ENCODE measurements at places on chromosomes 13 and 19. TPM values are rescaled to one million over a fixed set of nuclear protein-coding genes. Genes with fewer than 3 reads are reported as not detected.
A peak's percentile ranks its signal among the peaks of the same experiment; 100 is the strongest.

Gene GAPDHS
- not detected for total RNA-seq

Gene MFSD12
- 98.4 TPM for total RNA-seq

Gene ADGRE2
- 1.6 TPM for total RNA-seq

Gene CACNG7
- total RNA-seq, result not detected

Gene CCDC70
- not detected for total RNA-seq

Gene SULT2A1
- not detected for total RNA-seq

Gene CFAP97D2
- total RNA-seq, result not detected

Gene LILRB3
- not detected for total RNA-seq

Gene SPRED3
- total RNA-seq, result 4.6 TPM

- no peak overlapping the region for H3K27ac ChIP-seq
- peaks cover 8% of the 10 kb centered on the region for H3K4me1 ChIP-seq
- DNase-seq, result no peak
- peaks cover 21% of the 10 kb centered on the region for H3K27me3 ChIP-seq
- no peaks in the 10 kb centered on the region for H3K36me3 ChIP-seq
Observed at GRCh38 chr19:17778968-17779929, 15.7 kb upstream of the B3GNT3 start.

DNA sequence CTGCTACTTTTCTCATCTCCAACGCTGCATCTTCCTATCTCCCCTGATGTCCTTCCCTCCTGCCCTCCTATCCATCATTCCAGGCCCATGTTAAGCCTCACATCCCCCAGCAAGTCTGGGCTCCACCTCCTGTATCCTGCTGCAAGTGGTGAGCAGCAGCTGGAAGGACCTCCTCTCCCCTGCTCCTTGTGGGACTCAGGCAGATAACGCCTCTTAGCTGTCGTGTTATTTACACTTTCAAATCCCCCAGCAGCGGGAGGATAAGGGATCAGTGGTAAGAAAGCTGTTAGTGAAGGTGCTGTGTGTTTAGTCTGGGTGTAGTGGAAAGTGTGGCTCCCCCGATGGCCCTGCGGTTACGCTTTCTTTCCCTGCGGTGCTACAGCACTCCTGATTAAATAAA, 211.9 kb downstream of the ZNF536 start:
- H3K4me1 ChIP-seq, result no peaks in the 10 kb centered on the region
- H3K36me3 ChIP-seq, result no peaks in the 10 kb centered on the region
- H3K4me3 ChIP-seq, result no peak overlapping the region
- H3K27me3 ChIP-seq, result no peaks in the 10 kb centered on the region
- no peak for DNase-seq

- no peaks in the 10 kb centered on the region for H3K27me3 ChIP-seq
- H3K4me3 ChIP-seq, result no peak overlapping the region
- H3K4me1 ChIP-seq, result no peaks in the 10 kb centered on the region
- no peak for DNase-seq
Observed at GRCh38 chr13:104043184-104043583, 977.0 kb upstream of the SLC10A2 start.

DNA sequence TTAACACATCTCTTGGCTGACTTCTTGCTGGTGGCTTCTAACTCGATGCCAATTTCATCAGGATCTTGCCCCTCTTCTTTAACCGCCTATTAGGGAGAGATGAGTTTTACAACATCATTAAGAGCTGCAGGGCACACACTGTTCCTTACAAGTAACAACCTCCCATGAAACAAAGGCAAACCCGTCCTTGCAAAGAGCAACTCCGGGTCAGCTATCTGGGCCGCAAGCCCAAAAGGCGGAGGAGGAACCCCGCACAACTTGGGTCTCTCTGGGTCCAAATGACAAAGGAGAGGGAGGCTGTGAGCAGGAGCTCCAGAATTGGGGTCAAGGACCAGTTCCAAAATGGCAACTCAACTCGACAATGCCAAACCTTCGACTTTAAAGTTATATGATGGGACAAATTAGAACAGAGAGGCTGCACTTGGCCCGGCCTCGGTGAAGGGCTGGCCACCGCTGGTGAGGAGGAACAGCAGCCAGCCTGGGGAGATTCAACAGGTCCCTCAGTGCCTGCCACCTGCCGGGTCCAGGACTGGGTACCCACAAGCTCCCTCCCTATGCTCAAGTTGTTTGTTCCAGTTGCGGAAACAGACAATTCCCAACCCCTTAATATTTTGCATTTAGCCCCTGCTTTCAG, 1.1 kb downstream of the SAFB2 start:
- H3K4me1 ChIP-seq, result peaks cover 37% of the 10 kb centered on the region
- peak overlapping the region; percentile 90 for H3K27ac ChIP-seq
- H3K27me3 ChIP-seq, result no peaks in the 10 kb centered on the region

DNA sequence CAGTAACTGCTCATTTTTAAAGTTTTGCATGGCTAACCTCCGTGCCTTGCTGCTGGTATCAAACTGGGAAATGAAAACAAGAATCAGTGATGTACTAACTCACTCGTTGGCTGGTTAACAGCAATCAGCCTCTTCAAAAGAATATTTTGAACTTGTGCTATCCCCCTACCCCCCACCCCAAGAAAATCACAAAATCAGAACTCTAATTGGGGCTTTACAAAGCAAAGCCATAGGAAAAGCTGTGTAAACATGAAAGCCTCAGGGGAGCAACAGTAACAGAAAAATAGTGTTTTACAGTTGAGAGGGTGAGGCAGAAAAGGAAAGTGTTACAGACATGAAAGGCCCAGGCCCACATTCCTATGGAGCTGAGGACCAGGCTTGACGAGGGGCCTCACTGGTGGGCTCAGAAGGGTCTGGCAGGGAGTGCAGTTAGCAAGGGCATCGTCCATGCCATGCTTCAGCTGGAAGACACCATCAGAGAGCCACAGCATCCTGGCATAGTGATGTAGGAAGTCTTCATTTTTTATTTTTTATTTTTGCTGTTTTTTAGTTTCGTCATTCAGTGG, 217.6 kb downstream of the PCCA start:
- peak overlapping the region; percentile 47 for H3K27ac ChIP-seq
- no peak for DNase-seq
- H3K36me3 ChIP-seq, result no peaks in the 10 kb centered on the region
- H3K4me3 ChIP-seq, result no peak overlapping the region
- H3K4me1 ChIP-seq, result peaks cover 25% of the 10 kb centered on the region
- no peaks in the 10 kb centered on the region for H3K27me3 ChIP-seq

- H3K27ac ChIP-seq, result peak overlapping the region; percentile 58
- H3K36me3 ChIP-seq, result peaks cover 9% of the 10 kb centered on the region
- peaks cover 49% of the 10 kb centered on the region for H3K4me1 ChIP-seq
- no peaks in the 10 kb centered on the region for H3K27me3 ChIP-seq
- DNase-seq, result no peak
- H3K4me3 ChIP-seq, result no peak overlapping the region
Observed at GRCh38 chr13:106498158-106498557, 37.3 kb downstream of the EFNB2 start.

DNA sequence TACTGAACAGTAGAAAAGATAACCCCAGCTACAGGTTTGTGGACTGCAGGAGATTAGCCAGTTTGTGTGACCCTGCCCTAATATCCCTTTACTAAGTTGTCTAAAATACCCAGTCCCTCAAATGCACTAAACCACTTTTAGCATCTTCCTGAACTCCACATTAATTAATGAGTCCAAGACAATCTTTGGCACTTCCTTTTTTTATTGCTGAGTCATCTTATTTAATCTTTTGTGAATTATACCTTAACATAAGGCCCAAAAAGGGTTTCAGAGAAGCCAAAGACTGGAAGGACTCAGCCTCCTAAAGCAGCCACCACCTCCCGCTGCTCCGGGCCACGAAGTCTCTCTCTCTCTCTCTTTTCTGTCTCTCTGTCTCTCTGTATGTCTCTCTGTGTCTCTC, 48.8 kb upstream of the PDCD5 start:
- H3K36me3 ChIP-seq, result peaks cover 2% of the 10 kb centered on the region
- no peaks in the 10 kb centered on the region for H3K4me1 ChIP-seq
- H3K27me3 ChIP-seq, result peaks cover 2% of the 10 kb centered on the region

DNA sequence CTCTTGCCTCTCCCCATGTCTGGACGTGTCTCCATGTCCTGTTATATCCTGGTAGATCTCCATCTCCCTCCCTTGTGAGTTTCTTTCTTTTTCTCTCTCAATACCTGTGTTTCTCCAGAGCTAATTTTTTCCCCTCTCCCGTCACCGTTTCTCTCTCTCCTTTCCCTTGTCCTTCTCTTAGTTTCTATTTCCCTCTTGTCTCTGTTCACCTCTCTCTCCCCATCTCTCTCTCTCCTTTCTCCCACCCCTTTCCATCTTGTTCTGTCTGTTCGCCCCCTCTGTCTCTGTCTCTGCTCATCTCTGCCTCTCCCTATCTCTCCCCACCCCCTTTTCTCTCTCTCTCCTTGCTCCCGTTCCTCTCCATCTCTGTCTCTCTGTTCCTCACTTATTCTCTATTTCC, 13.0 kb downstream of the SLC8A2 start:
- no peak overlapping the region for H3K4me3 ChIP-seq
- H3K36me3 ChIP-seq, result peaks cover 5% of the 10 kb centered on the region
- no peak overlapping the region for H3K27ac ChIP-seq
- no peak for DNase-seq
- H3K4me1 ChIP-seq, result no peaks in the 10 kb centered on the region
- peaks cover 26% of the 10 kb centered on the region for H3K27me3 ChIP-seq

DNA sequence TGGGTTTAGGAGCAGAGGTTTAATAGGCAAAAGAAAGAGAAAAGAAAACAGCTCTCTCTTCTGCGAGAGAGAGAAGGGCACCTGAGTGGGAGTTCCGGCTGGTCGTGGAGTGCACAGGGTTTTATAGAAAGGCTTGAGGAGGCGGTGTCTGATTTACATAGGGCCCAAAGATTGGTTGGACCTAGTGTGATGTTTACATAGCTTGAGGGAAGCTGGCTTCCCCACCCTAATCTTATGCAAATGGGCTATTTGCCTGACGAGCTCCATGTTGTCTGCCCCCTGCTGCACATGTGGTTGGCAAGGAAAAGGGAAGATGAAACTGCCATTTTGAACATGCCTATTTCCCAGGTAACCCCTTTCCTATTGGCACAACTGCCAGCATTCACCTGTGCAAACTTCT, 21.5 kb upstream of the MEDAG start:
- peaks cover 32% of the 10 kb centered on the region for H3K4me1 ChIP-seq
- no peaks in the 10 kb centered on the region for H3K27me3 ChIP-seq
- no peak overlapping the region for H3K4me3 ChIP-seq
- no peak for DNase-seq
- H3K27ac ChIP-seq, result no peak overlapping the region

GRCh38 chr13:99704390-99704789, 203.1 kb downstream of the TM9SF2 start:
- no peaks in the 10 kb centered on the region for H3K27me3 ChIP-seq
- H3K4me3 ChIP-seq, result no peak overlapping the region
- no peaks in the 10 kb centered on the region for H3K4me1 ChIP-seq
- no peak overlapping the region for H3K27ac ChIP-seq

GRCh38 chr13:42367831-42368230, 95.9 kb downstream of the AKAP11 start:
- no peak overlapping the region for H3K27ac ChIP-seq
- no peaks in the 10 kb centered on the region for H3K36me3 ChIP-seq
- no peak for DNase-seq
- no peaks in the 10 kb centered on the region for H3K27me3 ChIP-seq
- H3K4me3 ChIP-seq, result no peak overlapping the region

DNA sequence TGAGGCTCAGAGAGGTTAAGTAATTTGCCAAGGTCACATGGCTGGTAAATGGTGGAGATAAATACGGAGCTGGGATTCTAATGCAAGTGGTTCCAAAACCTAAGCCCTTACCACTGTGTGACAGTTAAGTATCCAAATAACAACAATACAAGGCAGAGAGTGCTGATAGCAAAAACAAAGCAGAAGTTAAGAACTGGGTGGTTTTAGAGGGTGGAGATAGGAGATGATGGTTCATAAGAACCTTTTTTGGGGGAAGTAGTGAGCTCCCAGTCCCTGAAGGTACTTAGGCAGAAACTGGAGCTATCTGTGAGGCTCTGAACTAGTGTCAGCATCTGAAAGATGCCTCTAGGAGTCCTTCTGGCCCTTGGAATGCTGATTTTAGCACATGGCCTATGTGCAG, 56.2 kb upstream of the UBE2L5 start:
- H3K36me3 ChIP-seq, result no peaks in the 10 kb centered on the region
- no peak overlapping the region for H3K4me3 ChIP-seq
- H3K4me1 ChIP-seq, result peaks cover 11% of the 10 kb centered on the region
- H3K27ac ChIP-seq, result no peak overlapping the region
- no peaks in the 10 kb centered on the region for H3K27me3 ChIP-seq
- no peak for DNase-seq

GRCh38 chr13:93007928-93008327, 218.7 kb upstream of the GPC6 start:
- no peak overlapping the region for H3K27ac ChIP-seq
- peaks cover 7% of the 10 kb centered on the region for H3K36me3 ChIP-seq
- DNase-seq, result no peak
- H3K4me3 ChIP-seq, result no peak overlapping the region

- peak overlapping the region; percentile 83 for H3K27ac ChIP-seq
- no peaks in the 10 kb centered on the region for H3K27me3 ChIP-seq
Observed at GRCh38 chr13:59111751-59112171, 1052.0 kb downstream of the DIAPH3 start.

- H3K27me3 ChIP-seq, result peaks cover 26% of the 10 kb centered on the region
- H3K4me3 ChIP-seq, result peak within 1 kb of the TSS; percentile 57
- peaks cover 1% of the 10 kb centered on the region for H3K36me3 ChIP-seq
- H3K27ac ChIP-seq, result no peak within 1 kb of the TSS
Observed at GRCh38 chr19:7636691-7637373, at the start of gene STXBP2. STXBP2 (plus strand) TSS chr19:7637110; CDS start chr19:7637150, 40 bp downstream.

GRCh38 chr13:106498571-106498970, 36.9 kb downstream of the EFNB2 start:
- no peaks in the 10 kb centered on the region for H3K27me3 ChIP-seq
- peaks cover 53% of the 10 kb centered on the region for H3K4me1 ChIP-seq
- H3K36me3 ChIP-seq, result peaks cover 6% of the 10 kb centered on the region
- no peak overlapping the region for H3K4me3 ChIP-seq
- H3K27ac ChIP-seq, result peak overlapping the region; percentile 46

DNA sequence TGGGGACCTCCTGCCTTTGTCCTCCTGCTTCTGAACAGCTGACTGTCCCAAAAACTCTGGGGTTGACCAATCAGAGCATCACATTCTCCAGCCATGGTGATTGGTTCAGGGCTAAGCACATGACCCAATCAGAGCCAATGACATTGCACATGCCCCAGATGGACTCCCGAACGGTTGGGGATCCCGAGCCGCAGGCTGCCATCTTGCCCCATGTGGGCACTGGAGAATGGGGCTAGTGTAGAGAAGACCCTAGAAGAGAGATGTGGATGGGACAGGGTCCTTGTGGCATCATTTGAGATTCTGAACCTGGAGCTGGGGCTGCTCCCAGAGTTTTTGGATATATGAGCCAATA, 31.3 kb upstream of the PEPD start:
- DNase-seq, result no peak
- H3K27me3 ChIP-seq, result peaks cover 2% of the 10 kb centered on the region
- no peak overlapping the region for H3K27ac ChIP-seq
- no peaks in the 10 kb centered on the region for H3K36me3 ChIP-seq

Data from chondrocyte (in vitro differentiated cells).